ENCODE measurements at places on chromosomes 2 and 18.
A peak's percentile ranks its signal among the peaks of the same experiment; 100 is the strongest.

DNA sequence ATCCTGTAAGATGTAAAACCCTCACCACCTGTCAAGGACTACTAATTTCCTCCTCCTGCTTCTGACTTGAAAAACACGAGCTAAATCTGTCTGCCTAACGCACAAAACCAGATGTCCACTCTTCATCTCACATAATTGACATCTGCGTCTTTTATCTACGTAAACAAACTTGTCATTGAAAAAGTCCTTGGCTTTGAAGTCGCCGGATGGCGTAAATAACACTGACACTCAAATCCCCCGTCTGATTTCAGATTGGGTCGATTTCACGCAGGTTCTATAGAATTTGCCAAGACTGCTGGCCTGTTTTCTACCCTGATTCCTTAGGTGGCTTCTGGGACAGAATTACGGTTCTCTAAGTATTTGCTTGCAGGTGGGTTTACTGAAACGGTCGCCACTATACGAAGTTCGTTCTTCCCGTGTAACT is 539 bp upstream of the MOB4 start:
- no peak for DNase-seq

DNA sequence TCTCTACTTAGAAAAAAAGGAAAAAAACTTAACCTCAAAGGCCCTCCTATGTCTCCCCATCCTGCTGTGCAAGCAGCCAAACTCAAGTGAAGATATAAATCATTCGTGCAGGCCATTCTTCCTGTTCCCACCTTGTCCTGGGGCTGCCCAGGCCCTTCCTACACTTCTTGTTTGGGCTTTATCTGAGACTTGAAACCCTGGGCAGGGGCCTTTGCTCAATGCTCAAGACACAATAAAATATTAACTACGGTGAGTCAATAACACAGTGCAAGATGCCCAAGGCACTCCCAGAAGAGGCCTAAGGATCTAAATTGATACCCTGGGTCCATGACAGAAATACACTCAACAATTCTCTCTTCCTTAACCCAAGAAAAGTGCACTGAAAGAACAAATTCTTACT is 67.6 kb downstream of the TBC1D8 start:
- no peak for DNase-seq

DNA sequence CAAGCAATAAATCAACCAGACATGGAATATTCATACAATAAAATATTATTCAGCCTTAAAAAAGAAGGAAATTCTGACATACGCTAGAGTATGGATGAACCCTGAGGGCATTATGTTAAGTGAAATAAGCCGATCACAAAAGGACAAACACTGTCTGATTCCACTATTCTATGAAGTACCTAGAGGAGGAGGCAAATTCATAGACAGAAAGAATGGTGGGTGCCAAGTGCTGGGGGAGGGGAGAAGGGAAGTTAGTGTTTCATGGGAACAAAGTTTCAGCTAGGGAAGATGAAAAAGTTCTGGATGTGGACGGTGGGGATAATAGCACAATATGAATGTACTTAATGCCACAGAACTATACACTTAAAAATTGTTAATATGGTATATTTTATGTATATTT is 19.8 kb downstream of the SMAD7 start:
- no peak for DNase-seq

- DNase-seq = peak; percentile 27
These were observed 29.9 kb upstream of the MPPE1 start for GRCh38 chr18:11937874-11938478.

All from SHP77 (cell line).